ENCODE measurements at places on chromosomes 2 and 18. TPM values are rescaled to one million over a fixed set of nuclear protein-coding genes. Genes with fewer than 3 reads are reported as not detected.

DNA sequence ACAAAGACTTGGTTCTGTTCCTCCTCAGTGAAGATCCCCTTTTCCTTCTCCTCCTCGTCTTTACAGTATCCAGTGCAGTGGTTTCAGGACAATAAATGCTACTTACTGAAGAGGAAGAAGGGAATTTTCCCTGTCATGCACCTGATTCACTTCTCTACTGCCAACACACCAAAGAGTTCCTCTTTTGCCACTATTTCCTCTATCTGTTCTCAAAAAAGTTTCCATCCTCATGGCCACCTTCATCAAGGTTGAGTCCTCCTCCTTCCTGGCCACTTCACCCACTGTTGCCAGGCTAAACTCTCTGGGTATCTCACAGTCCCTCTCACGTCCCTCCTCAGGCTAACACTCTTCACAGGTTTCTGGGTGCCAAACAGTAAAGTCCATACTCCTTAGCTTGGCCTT, 41.7 kb downstream of the PLEKHM3 start:
- no peak for DNase-seq

- peak; percentile 57 for DNase-seq
Observed at GRCh38 chr18:13447621-13448334, 229.2 kb downstream of the LDLRAD4 start.

- DNase-seq, result no peak
Observed at GRCh38 chr2:239027391-239028252, 179.7 kb downstream of the TWIST2 start.

- no peak for DNase-seq
Observed at GRCh38 chr2:54772110-54772509, 48.6 kb downstream of the EML6 start.

Gene GCKR
- 0.10 TPM for polyA plus RNA-seq

Data from left kidney (tissue), 8 donors.